Fibroblast of skin of left quadriceps (primary cell): ENCODE measurements at places on chromosomes 7 and 10.

DNA sequence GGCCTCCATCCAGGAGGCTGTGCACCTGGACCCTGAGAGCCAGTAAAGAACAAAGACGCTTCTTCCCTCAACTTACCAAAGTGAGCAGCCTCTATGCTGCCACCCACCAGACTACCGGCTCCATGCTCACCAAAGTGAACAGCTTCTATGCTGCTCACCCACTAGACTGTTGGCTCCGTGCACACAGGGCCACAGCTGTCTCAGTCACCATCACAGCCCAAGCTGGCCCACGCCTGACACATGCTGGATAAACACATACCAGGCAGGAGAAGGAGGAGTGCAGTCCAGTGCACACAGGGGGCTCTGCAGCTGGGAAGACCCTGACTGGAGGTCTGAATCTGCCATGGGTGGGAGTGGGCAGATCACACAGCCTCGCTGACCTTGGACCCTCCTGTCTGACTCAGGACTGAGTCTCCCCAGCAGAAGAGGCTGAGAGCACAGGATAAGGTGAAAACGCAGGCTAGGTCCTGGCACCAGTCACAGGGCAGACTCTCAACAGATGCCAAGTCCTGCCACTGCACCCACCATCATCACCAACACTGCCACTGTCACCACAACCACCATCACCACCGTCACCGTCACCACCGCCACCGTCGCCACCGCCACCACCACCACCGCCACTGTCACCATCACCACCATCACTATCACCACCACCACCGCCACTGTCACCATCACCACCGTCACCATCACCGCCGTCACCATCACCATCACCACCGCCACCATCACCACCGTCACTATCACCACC, 130.9 kb downstream of the MAD1L1 start:
- DNase-seq, result no peak

DNA sequence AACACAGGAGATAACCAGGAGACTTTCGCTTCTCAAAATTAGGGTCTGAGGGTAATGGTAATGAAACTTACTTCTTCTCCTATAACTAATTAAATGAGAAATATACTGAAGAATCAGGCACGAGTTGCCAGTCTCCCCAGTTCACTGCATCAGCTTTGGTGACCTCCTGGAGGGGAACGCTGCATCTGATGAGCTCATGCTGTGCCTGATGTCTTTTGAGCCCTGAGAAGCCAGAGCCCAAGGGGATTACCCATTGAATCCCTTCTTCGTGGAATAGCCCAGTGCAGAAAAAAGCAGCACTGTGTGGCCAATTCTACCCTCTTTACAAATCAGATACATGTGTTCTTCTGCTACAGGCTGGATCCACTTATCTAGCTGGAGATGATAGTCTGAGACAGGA, 45.1 kb downstream of the CYP2C9 start:
- DNase-seq, result no peak

GRCh38 chr10:53025172-53025711, 252.7 kb upstream of the MBL2 start:
- no peak for DNase-seq

GRCh38 chr7:102287111-102287980, 678 bp downstream of the SH2B2 start:
- no peak for DNase-seq

- no peak for DNase-seq
Observed at GRCh38 chr10:29543715-29544114, 91.1 kb downstream of the SVIL start.

DNA sequence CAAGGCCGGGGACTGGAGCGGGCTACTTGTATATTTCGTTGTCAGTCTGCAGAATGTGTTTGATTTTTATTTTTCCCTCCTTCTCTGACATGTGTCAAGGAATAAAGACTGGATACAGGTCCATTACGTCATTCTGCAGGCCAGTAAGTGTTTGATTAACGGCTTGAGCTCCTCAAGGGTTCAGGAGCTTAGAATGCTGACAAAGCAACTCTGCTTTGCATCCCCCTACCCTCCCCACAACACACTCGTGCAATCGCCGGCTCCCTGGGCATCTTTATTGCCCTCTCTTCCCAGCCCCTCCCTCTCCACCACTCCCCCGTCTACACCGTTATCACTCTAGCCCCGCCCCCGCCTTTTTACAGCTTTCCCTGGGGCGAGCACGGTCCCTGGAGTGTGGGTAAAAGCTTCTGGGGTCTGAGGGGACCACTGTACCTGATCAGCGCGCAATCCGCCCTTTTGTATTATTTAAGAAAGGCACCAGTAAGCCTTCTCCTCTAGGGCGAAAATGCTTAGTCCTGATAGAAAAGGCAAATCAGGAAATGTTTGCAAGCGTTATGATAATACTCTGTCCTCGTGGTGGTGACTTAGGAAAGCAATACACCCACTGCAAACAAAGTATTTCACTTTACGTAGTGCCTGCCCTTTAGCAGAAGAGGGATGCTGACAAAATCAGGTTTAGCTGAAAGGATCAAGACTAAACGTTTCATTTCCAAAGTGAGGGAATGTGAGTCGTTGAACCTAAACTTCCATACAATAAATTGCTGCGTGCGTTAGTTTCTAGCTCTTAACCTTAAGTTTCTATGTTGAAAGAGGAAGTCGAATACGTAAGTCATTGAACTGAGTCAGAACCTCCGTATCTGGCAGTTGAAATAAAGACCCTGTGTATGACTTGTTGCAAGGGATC, 1.4 kb upstream of the CREB5 start:
- DNase-seq, result no peak

- DNase-seq, result peak; percentile 80
Observed at GRCh38 chr7:155166673-155167370, 96.7 kb downstream of the HTR5A start.

DNA sequence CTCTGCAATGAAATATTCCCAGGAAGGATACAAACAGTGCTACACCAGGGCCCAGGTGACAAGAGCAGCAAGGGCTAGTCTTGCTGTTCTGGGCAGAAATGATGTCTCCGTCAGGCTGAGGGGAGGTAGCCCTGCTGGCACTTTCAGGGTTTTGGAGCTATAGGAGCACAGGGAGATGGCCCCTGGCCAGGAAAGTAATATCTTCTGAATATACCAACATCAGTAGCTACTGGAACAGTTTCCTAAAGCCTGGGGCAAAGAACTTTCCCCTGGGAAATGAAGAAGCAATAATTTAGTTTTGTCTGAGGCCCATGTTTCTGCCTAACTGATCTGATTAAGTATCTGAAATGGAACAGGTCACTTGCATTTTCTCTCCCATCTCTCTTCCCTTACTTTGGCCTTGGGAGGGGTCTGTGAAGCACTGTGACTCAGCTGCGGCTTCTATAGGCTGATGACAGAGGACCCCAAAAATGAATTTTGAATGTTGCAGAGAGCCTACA, 489.1 kb upstream of the PODXL start:
- no peak for DNase-seq

DNA sequence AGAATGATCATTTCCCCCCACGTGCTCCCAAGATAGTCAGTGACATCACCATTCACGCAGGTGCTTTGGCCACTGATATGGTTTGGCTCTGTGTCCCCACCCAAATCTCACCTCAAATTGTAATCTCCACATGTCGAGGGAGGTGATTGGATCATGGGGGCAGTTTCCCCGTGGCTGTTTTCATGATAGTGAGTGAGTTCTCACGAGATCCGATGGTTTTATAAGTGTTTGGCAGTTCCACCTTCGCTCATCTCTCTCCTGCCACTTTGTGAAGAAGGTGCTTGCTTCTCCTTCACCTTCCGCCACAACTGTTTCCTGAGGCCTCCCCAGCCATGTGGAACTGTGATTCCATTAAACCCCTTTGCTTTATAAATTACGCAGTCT, 205.4 kb upstream of the SH2B2 start:
- no peak for DNase-seq

DNA sequence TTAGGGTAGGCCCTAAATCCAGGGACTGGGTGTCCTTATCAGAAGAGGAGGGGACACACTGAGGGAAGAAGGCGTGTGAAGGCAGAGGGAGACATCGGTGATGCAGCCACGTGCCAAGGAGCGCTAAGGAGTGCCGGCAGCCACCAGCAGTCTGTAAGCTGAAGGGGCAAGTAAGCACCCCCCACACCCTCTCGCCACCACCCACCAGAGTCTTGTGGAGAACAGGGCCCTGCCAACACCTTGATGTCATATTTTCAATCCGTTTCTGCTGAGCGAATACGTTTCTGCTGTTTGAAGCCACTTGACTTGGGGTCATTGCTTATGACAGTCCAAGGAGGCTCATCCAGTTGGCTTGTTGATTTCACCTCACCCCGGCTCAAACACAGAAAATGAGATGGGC, 37.9 kb downstream of the RGS10 start:
- DNase-seq, result no peak

DNA sequence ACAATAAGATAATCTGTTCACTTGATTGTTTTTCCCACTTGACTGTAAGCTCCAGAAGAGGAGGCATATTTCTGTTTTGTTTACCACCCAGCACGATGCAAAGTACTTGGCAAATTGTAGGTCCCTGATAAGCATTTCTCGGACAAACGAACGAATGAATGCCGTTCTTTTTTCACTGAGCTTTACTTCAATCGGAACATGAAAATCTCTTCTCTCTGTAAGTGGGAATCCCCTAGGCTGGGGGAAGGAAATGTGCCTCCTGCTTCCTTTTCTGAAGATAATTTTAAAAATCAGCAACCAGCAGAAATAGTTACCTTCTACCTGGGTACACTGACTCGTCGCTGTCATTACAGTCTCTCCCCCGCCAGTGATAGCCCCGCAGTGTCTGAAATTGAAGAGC, 102.9 kb downstream of the AOAH start:
- no peak for DNase-seq

DNA sequence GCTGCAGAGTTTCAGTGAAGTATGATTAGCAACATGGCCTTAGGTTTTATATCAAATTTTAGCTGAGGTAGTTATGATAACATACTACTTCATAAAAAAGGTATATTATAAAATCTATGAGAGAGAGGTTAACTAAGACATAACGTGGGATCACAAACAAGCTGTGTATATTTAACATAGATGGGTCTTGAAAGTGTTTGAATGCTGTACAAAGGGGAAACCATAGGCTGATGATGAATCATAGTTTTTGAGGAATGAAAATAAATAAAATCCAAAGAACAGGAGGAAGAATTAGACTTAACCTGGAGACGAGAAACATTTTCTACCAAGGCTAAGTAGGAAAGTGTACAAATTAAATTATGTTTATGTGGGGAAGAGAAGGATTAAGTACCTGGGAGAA, 119.0 kb downstream of the GNAI1 start:
- no peak for DNase-seq

DNA sequence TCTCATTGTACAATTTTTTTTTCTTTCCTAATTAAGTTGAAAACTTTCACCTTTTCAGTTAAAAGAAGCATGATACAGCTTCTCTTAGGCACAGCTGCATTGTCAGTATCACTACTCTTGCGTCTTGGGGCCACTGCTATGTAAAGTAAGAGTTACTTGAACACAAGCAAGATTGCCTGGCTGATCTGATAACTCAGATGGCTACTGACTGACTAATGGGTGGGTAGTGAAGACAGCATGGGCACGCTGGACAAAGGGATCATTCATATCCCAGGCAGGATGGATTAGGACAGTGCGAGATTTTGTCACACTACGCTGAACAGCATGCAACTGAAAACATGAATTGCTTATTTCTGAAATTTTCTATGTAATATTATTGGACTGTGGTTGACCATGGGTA, 11.6 kb upstream of the ADAMTS14 start:
- no peak for DNase-seq

DNA sequence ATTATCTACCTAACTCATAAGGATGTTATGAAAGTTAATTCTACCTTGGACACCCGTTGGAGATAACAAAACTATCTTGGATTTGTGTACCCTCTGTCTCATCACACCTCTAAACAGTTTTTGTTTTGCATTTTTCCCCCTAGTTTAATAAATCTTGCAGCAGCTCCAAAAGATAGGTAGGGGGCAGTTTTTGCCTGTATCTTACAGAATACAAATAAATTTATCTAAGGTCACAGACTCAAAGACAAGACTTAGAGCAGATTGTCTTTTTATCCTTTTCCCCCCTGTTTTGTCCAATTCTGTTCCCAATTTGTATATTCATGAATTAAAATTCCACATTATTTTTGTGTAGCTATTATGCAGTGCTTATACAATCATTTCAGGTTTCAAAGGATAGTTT, 5.0 kb upstream of the SORCS1 start:
- no peak for DNase-seq

DNA sequence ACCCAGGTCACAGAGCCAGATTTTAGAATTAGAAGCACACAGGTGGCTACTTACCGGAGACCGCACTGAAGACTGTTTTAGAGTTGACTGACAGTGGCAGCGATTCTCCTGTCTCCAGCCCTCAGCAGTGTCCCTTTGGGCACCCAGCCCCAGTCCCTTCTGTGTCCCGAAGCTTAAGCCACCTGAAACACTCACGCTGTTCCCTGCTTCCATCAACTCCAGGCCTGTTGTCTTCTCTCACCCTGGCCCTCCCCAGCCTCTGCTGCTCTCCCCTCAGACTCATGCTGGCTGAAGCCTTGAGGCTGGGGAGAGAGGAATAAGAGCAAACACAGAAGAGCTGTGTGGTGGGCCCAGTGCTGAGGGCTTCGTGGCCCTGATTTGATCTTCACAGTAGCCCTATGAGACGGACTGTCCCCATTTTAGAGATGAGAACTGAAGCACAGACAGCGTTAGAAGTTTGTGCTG, 10.6 kb downstream of the SAP25 start:
- no peak for DNase-seq

DNA sequence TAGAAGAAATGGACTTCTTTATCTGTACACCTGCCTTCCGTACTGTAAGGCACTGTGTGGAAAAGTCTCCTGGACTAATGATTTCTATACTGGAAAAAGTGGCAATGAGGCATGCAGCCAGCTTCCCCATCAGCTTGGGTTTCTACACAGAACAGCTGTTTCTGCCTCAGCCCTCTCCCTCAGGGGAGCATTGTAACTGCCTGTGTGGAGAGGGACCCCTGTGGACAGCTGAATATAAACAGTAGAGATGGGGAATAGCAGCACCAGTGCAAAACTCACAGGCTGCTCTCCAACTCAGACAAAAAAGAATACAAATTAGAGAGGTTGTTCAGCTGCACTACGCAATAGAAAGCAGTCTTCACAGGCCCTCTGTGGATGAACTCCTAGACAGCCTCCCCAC, 451.3 kb upstream of the MBL2 start:
- DNase-seq, result no peak

DNA sequence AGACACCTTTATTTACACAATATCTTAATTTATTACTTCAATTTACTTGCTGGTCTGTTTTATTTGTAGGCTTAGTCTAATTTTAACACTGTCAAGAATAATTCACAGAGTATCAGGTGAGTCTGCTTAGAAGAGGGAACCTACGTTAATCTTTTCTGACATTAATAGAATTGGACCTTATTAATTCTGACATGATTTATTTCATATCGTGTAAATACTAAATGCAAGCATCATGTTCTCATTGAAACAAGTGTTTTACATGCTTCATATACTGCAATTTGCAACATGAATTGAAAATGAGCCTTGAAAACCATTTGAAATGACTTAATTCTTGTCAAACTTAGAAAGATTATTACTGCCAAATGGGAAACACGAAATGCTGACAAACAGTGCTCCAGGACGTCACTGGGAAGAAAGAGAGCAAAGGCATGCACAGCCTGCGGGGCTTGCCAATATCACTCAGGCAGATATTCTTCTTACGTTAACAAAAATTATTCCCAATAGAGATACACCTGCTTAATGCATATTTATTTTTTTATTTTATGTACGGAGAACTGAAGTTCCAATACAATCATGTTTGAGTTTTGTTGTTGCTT, 282.0 kb upstream of the AKR1E2 start:
- DNase-seq, result peak; percentile 29
